Central memory CD4-positive, alpha-beta T cell (primary cell): ENCODE measurements at places on chromosomes 3 and 15.

DNA sequence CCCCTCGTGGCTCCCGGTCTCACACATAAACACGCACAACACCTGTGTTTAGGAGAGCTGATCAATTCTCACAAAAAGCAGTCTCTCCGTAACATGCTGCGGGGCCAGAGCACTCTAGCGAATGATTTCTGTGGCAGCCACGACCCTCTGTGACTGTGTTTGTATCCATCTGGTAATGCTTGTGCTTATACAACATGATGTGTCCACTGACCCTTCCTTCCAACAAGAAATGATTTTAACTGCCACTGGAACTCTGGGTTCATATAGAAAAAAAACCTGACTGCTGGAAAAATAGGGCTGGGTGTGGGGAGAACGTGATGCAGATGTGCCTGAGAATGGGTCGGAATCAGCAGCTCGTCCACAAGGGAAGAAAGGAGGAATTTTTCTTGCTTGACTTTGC, 410.2 kb downstream of the GAP43 start:
- no peak for DNase-seq

- no peak for DNase-seq
Measured at GRCh38 chr3:11056531-11057050, 64.0 kb downstream of the SLC6A1 start.

- DNase-seq: no peak
Measured at GRCh38 chr3:142968319-142969025, 5.0 kb upstream of the PAQR9 start.

- DNase-seq: no peak
Measured at GRCh38 chr3:10474847-10475246, 30.5 kb downstream of the ATP2B2 start.

DNA sequence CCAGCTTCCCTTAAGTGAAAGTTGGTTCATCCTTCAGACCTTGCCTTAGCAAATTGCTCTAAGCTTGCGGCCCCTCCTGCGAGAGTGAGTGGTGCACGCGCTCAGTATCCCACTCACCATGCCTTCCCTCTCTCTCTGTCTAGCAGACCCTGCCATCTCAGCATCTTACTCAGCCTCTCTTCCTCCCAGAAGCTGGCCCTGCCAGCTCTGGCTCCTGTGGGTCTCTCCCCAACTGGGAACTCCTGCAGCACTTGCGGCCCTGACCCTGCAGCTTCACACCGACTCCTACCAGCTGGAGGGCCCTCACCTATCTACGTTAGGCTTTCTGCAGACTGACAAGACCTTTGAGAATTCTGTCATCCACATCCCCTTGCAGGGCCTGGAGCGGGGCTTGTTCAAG, 286.1 kb upstream of the TLE3 start:
- DNase-seq: no peak

- no peak for DNase-seq
Measured at GRCh38 chr15:27214032-27214431, 243.1 kb downstream of the GABRG3 start.

GRCh38 chr3:71127844-71128243, 455.7 kb downstream of the FOXP1 start:
- no peak for DNase-seq

GRCh38 chr3:14619605-14620004, 32.0 kb upstream of the CCDC174 start:
- DNase-seq: no peak

- DNase-seq: no peak
Measured at GRCh38 chr3:89314454-89315098, 207.2 kb downstream of the EPHA3 start.

GRCh38 chr3:185645596-185646381, 59.7 kb downstream of the SENP2 start:
- DNase-seq: no peak

GRCh38 chr3:5305684-5305989, 118.1 kb downstream of the EDEM1 start:
- no peak for DNase-seq

DNA sequence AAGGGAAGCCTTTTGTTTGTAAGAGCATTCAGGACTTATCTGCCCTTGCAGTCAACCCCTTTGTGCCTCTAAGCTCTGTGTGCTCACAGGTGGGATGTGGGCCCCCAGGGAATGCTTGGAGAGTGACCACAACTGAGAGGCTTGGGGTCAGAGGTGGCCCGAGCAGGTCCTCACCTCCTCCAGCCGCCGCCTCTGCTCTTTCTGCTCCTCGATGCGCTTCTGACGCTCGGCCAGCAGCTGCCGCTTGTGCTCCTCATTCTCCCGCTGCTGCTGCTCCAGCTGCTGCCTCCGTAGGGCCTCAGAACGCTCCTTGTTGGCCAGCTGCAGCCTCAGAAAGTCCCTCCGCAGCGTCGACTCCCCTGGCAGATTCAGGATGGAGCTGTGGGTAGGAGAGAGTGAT, 130.8 kb upstream of the SLC2A2 start:
- no peak for DNase-seq

- no peak for DNase-seq
Measured at GRCh38 chr15:43276563-43277200, 10.0 kb upstream of the TGM5 start.

GRCh38 chr3:184316792-184317191, 2.4 kb downstream of the EIF4G1 start:
- no peak for DNase-seq

GRCh38 chr15:59166601-59167265, 39.9 kb upstream of the LDHAL6B start:
- DNase-seq: no peak
